ENCODE measurements at places on chromosomes 7 and 10.

DNA sequence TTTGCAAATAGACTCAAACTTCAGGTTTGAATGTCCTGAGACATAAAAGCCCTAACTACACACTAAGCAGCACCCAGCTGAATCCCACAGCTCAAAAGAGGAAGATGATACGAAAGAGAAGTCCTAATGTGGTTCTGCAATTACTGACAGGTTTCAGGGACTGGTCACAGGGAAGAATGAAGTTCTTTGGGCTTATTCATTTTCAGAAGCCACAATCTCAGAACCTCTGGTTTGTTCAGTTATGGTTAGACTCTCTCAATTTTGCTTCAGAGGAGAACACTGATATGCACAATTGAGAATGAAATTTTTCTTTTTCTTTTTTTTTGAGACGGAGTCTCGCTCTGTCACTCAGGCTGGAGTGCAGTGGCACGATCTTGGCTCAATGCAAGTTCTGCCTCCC, 94.6 kb upstream of the FAM180A start:
- DNase-seq: no peak

DNA sequence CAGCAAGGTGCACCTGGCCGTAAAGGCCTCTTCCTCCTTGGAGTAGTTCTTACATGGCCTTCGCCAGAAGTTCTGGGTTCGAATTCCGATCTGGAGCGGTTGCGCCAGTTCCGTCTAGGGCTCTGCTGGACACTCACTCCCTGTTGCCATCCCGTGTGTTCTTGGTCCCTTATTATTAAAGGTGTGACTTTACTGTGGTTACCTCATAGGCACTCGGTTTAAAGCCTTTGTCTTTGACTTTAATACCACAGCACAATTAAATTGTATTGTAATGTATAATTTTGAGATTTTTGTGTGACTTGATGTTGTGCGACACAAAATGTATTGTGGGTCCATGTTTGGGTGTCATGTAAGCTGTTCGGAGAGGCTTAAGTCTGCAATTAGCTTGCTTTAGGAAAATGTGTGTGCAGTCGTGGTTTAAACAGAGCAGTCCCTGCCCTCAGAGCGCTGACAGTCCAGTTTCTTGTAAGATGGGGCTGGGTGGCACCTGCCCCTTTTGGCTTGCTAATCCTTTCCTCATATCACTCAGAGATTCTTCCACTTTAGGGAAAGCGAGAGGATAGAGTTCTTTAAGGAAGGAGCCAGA, 919 bp downstream of the INPP5F start:
- DNase-seq: no peak

GRCh38 chr7:1743481-1744230, 73.6 kb downstream of the ELFN1 start:
- no peak for DNase-seq

GRCh38 chr10:96830511-96831199, 1.4 kb upstream of the LCOR start:
- DNase-seq: peak; percentile 64

DNA sequence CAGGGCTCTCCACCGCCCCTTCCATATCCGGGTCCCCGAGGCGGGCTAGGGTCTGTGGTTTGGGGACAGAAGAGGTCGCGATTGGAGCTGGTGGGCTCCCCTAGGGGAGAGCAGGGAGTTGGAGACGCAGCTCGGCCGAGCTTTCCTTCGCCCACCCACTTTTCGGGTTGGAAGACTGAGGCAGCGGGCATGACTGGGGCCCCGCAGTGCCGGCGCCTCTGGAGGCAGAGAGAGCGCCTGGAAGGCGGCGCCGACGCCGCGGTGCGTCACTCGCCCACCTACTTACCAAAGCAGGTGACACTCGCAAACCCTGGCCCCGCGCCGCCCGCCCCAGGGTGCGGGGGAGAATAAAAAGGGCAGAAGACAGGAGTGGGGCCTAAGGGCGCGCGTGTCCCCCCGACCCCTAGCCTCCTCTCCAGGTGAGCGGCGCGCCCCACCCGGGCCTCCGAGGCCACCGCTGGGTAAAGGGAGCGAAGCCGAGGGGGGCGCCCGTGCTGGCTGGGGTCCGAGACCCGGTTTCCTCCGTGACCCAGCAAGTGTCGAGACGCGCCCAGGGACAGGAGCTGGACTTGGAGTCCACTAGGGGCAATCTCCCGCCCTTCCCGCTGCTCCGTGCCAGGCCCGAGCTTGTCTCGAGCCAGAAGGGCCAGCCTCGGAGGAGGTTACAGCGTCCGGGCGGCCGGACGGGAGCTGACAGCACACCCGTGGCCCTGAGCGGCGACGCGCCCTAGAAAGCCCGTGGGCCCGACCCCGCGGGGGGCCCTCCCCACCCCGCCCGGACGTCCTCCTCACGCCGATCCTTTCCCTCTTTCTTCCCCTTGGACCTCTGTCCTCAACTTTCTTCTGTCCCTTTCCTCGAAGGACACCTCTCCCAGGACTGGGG, 34.4 kb upstream of the GRID1 start:
- DNase-seq: peak; percentile 66

GRCh38 chr10:30000802-30001571, 58.4 kb downstream of the JCAD start:
- DNase-seq: peak; percentile 89

DNA sequence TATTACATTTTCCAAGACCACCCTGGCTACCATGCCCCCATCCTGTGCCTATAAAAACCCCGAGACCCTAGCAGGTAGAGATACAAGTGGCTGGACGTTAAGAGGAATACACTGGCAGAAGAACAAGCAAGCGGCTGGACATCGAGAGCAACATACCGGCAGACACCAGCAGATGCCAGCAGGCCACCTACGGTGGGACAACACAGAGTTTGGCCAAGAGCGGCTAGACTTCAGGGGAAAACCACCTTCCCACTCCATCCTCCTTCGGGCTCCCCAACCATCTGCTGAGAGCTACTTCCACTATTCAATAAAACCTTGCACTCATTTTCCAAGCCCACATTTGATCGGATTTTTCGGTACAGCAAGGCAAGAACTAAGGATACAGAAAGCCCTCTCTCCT, 70.3 kb downstream of the ORC5 start:
- DNase-seq: no peak

GRCh38 chr7:96497567-96497966, 175.7 kb upstream of the SLC25A13 start:
- DNase-seq: no peak

DNA sequence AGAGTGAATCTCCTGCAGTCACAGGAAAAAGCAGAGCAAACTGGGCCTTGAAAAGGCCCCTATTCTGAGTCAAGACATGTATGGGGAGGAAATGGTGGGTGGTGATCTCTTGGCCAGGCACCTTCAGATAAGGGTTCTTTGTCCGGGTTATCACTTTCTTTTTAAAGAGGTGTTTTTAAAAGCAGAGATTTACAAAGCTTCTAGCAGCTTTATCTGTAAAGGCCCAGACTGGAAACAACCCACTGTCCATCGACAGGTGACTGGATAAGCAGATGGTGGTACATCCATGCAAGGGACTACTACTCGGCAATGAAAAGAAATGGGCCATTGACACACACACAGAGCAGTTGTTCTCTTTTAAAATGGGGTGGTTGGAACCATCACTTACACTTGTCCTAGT, 596.7 kb upstream of the MKI67 start:
- no peak for DNase-seq

DNA sequence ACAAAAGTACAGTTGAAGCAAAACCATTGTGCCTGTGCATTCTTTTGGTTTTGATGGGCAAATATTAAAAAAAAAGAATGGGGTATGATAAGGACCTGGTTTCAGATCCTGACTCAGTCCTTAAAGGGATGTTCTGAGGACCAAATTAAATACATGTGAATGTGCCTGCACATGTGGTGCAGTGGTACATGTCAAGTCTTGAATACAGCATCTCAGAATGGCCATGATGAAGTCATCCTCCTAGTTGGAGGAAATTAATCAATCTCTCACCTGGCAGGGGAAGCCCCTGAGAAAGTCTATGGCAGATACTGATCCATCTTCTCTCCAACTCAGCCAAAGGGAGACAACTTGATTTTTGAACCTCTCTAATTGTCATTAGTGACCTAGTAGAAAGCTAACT, 207.0 kb downstream of the SUGCT start:
- DNase-seq: no peak

GRCh38 chr7:37052705-37053104, 328.4 kb upstream of the AOAH start:
- peak; percentile 49 for DNase-seq

DNA sequence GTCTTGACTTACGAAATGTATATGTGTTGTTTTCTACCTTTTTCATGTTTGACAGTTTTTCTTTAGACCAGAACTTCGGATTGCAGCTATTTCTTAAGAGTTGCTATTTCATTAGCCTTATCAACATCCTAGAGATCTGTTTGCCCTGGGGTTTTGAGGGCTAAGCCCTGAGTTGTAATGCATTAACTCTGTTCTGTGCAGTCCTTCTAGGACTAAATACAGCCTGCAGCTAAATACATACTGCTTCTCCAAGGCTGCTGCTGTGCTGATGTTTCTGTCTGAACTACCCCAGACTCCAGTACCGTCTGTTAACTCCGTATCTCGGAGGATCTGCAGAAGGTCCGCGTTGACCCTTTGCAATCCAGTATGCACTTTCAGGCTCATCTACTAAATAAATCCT, 26.5 kb downstream of the KIAA1217 start:
- DNase-seq: no peak

DNA sequence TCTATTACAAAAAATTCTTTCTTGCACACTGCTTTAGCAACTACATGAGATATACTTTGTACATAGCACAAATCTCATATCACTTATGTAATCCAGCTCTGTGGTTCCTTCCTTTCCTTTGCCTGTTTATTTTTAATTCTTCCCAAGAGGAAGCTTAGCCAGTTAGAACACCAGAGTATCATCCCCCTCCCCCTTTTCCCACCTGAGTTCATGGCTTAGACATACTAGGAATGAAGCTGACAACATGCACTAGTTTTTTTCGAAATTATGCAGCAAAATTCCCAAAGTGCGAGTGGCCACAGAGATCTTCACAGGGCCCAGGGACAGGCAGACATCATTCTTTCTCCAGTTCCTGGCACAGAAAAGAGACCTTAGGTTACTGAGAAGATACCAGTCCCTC, 17.8 kb downstream of the CAV1 start:
- peak; percentile 91 for DNase-seq

DNA sequence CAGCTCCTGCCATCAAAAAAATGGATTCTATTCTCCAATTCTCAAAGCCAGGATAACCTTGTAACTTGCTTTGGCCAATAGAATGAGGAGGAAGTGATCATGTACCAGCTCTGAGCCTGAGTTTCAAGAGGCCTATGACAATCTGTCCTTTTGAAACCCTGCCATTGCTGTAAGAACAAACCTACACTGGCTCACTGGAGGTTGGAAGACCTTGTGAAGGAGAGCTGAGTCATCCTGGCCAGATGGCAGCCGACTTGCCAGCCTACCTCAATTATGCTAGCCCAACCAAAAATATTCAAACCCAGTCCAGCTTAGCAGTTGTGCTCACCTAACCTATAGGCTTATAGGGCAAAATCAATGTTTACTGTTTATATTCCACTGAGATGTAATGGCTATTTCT, 93.0 kb downstream of the HGF start:
- DNase-seq: peak; percentile 42

- DNase-seq: no peak
Measured at GRCh38 chr7:113307147-113307546, 188.8 kb upstream of the SMIM30 start.

DNA sequence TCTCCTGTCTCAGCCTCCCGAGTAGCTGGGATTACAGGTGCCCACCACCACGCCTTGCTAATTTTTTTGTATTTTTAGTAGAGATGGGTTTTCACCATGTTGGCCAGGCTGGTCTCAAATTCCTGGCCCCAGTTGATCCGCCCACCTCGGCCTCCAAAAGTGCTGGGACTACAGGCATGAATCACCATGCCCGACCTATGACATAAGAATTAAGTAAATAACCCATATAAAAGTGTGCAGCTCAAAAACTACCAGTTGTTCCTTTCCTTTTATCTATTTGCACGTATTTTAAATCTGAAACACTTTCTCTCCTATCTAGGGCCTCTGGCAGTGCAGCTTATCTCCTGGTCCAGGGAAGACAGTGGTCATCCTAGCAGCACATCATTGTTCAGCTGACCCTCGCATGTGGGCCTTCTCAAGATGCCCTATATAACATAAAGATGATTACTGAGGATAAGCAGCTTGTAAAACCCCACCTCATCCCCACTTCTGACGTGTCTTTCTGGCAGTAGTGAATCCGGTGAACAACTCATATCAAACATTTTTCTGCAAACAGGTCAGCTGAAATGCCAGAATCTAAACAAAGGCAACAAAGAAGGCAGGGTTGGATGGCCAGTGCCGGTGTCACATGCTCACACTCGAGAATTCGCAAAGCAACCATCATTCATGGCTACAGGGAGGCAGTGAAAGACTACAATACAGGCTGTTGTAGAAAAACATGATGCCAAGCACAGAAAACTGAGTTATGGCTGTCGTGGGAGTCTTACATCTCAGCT, 36.0 kb upstream of the KCNIP2 start:
- peak; percentile 81 for DNase-seq

GRCh38 chr10:52954407-52954806, 181.8 kb upstream of the MBL2 start:
- no peak for DNase-seq

DNA sequence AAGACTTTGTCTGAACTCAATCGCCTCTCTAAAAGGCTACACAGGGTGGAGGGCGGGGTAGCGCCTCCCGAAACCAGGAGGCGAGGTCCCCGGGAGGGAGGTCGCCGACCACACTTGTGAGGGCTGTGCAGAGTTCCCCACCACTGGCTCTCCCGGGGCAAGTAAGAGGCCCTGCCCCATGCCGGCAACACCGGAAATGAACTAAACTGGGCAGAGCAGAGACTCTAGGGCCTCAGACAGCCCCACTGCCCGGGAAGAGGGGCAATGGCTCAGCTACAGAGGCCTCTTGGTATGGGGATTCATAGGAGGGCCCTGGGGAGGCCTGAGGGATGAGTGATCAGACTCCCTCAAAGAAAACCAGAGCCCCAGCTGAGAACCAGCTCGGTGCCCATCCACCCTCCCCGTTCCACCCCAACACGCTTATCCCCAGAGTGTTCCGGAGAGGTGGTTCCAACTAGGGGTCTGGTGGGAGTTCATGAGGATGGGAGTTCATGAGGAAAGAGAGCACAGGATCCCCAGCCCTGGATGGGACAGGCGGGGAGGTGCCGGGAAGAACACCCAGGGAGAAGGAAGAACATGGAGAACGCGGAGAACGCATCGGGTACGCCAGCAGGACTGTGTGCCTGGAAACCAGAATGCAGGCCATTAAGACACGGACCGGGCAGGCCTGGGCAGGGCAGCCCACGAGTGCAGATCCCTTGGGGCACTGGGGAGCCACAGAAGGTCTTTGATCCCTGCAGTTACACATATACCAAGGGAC, 89.4 kb upstream of the MYL10 start:
- DNase-seq: no peak

DNA sequence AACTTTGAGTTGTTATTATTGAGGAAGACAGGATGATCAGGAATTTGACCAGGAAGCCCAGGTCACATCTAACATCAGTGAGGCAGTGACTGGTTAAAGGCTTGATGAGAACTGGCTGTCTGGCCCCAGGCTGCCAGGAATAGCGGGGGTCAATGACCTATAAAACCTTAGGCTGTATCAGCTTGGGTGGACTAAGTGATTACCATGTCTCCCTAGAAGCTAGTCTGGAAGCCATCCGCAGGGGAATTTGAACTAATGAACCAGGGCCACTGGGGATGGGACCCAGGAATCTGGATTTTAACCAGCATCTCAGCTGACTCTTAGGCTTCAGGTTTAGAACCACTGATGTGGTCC, 56.6 kb downstream of the BPGM start:
- no peak for DNase-seq

- DNase-seq: peak; percentile 52
Measured at GRCh38 chr10:63247771-63248170, 114.6 kb downstream of the NRBF2 start.

Measured in EH (cell line).